Osteocyte (in vitro differentiated cells): ENCODE measurements at places on chromosomes 3 and 15.

DNA sequence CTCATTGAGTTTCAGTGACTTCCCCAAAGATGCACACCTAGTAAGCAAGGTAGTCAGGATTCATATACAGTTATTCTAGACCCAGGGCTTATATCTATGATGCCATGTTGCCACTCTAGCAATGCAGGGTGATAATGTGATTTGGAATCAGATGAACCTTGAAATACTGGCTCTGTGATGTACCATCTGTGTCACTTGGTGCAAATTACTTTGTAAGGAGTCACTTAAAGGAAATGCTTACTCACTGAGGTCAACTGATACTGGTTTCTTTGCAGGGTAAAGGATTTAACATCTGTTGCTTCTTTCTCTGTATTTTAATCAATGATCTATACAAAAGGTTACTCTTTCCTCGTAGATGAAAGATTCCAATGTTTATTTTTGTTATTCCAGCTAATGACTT is 10.8 kb downstream of the ASB14 start:
- no peak for DNase-seq

- DNase-seq = no peak
Observed at GRCh38 chr3:116129187-116129946, 315.9 kb downstream of the LSAMP start.

DNA sequence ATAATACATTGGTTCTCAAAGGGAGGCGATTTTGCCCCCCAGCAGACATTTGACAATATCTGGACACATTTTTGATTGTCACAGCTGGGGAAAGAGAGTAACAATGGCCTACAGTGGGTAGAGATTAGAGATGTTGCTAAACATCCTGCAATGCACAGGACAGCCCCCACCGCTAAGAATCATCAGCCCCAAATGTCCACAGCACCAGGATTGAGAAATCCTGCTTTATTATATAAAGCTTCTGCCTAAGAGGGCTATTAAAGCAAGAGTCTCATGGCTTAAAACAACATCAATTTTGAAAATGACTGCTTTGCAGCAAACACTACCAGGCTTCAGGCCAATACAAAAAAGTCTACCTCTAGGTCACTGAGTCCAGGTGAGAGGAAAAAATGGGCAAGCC is 68.2 kb downstream of the NTRK3 start:
- DNase-seq = no peak

- DNase-seq = no peak
Observed at GRCh38 chr15:36951731-36952247, 148.6 kb downstream of the MEIS2 start.

DNA sequence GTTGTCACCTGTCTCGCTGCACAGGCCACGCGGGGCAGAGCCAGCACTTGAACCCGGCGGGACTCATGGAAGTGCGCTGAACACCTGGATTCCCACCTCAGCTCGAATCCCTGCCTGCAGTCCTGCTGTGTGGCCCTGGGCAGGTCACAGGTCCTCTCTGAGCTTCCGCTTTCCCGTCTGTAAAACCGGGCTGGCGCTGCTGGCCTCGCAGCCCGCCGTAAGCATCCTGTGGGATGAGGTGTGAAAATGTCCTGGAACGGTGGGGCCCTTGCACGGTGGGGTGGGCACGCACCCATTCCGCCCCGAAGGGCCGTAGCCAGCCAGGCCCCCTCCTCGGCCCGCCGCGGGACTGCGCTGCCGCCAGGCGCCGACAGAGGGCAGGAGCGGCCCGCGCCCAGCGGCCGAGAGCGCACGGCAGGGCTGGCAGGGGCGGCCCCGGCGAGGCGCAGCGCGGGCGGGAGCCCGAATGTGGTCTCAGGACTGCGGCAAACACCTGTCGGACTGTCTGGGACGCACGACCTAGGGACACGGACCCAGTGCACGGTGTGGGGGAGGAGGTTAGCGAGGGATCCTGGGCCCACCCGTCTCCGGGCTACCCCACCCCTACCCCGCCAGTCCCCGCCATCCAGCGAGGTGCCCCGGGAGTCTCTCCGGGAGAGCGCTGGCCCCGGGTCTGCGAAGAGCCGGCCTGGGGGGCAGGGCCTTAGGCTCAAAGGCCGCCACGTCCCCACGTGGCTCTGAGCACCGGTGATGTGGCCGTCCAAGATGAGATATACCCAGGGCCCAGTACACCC is 40.4 kb downstream of the DNAJB8 start:
- DNase-seq = no peak

- no peak for DNase-seq
Observed at GRCh38 chr15:76514282-76514681, 177.7 kb downstream of the ISL2 start.

DNA sequence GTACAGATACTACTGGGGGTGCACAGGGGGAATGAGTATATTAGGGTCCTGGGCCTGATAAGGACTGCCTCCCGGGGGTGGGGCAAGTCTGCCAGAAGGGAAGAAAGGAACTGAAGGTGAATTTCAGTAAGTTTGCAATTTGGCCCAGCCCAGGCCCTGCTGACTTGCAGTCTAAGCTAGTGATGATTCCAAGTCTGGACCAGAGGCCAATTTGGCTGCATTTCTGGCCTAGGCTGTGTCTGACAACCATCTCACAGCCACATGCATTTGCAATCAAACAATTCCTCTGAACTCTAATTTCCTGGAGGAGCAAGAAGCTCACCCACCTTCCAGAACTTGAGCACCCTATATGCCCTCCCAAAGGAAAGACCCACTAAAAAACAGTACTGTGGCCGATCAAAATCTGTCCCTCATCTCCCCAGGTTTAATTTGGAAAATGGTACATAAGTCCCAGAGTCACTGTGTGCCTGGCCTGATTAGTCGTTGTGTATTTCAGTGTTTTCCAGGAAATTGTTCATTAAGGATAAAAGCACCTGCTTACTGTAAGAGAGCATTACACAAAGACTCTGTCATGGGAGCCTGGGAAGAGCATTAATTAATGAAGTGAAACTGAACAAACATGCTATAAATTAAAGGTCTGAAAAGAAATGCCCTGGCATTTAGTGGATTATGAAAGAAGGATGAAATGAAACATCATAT is 114.5 kb downstream of the MEGF11 start:
- DNase-seq = no peak

GRCh38 chr15:64530472-64530871 is 70.1 kb downstream of the ZNF609 start:
- DNase-seq = no peak

DNA sequence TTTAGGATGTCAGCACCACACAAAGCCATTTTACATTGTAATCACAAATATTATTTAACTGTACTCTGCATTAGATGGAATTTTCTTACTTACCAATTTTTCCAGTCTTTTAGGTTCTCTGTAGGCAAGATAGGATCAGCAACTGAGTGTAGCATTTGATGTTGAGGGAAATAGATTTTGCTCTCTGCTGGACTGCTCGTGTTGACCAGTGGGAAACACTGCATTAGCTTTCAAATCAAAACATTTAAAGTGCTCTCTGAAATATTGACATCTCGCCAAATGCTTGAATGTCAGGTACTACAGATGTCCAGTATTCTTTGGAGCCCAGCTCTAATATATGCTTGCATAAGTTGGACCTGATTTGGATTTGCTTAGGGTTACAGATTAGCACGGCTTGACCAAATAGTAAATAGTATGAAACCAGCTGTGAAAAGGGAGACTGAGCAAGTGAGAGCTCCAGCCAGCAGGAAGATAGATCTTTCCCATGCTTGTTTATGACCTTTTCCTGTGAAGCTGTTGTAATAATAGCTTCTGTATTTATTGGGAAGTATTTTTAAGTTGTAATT is 29.5 kb downstream of the P2RY14 start:
- DNase-seq = no peak

DNA sequence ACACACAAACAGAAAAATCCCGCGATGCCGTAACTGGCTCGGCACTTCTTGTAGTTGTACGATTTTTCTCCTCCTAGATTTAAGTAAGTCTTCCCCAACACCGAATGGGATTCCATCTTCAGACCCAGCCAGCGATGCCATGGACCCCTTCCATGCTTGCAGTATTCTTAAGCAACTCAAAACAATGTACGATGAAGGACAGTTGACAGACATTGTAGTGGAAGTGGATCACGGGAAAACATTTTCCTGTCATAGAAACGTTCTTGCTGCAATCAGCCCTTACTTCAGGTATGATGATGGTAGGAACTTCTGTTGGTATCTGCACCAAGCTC is 763 bp downstream of the KBTBD8 start:
- no peak for DNase-seq

- DNase-seq = no peak
Observed at GRCh38 chr3:16357186-16358121, 92.4 kb downstream of the OXNAD1 start.

- DNase-seq = no peak
Observed at GRCh38 chr3:122961146-122961545, 66.4 kb downstream of the SEMA5B start.

GRCh38 chr3:107065094-107065861 is 312.0 kb upstream of the CCDC54 start:
- no peak for DNase-seq

GRCh38 chr3:120137548-120137947 is 43.3 kb upstream of the GSK3B start:
- DNase-seq = peak; percentile 23

- no peak for DNase-seq
Observed at GRCh38 chr15:72967811-72968530, 84.3 kb upstream of the NEO1 start.

- no peak for DNase-seq
Observed at GRCh38 chr3:119582178-119582577, 2.9 kb downstream of the ADPRH start.

- DNase-seq = no peak
Observed at GRCh38 chr3:58421004-58421403, 12.6 kb downstream of the PDHB start.

GRCh38 chr3:45513041-45513440 is 81.5 kb upstream of the LIMD1 start:
- no peak for DNase-seq

GRCh38 chr3:185693985-185694653 is 108.0 kb downstream of the SENP2 start:
- no peak for DNase-seq

GRCh38 chr3:114213292-114213626 is 24.1 kb downstream of the ZNF80 start:
- DNase-seq = no peak

DNA sequence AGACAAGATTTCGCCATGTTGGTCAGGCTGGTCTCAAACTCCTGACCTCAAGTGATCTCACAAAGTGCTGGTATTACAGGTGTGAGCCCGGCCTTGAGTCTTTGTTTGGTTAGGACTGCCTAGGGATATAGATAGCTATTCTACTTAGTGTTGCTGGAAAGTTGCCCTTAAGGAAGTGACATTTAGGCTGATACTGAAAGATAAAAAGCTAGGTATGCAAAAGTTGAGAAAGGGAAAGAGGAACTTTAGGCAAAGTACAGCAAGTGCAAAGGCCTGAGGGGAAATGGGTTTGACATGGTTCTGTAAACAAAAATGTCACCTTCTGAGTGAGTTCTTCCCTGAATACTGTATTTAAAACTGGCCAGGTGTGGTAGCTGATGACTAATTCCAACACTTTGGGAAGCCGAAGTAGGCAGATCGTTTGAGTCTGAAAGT is 111.5 kb downstream of the ZNF609 start:
- no peak for DNase-seq

- no peak for DNase-seq
Observed at GRCh38 chr15:35753486-35753885, 207.5 kb upstream of the DPH6 start.

GRCh38 chr3:189041482-189042090 is 130.2 kb upstream of the TPRG1 start:
- no peak for DNase-seq

- no peak for DNase-seq
Observed at GRCh38 chr3:190582667-190583066, 68.8 kb downstream of the IL1RAP start.

DNA sequence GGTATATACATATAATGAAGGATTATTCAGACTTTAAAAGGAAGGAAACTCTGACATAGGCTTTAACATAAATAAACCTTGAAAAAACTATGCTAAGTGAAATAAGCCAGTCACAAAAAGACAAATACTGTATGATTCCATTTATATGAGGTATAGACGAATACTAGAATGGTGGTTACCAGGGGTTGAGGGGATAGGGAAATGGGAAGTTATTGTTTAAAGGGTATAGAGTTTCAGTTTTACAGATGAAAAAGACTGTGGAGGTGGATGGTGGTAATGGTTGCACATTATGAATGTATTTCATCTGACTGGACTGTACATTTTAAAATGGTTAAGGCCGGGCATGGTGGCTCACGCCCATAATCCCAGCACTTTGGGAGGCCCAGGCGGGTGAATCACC is 41.7 kb downstream of the FRMD5 start:
- no peak for DNase-seq

GRCh38 chr3:149830902-149831301 is 17.9 kb downstream of the RNF13 start:
- no peak for DNase-seq

DNA sequence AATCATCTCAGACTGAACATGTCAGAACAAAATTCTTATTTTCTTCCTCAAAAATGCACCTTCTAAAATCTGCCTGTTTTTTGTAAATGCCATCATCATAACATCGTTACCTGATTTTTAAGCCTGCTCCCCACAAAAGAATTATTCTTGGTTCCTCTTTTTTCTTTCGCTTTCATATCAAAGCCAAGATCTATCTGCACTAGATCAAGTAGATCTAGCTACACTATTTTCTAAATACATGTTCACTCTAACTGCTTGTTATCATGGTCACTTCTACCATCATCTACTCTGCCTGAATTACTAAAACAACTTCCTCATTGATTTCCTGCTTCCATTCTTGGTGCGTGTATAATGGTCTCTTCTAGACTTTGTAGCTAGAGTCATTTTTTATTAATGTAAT is 217.7 kb downstream of the ARPP21 start:
- DNase-seq = no peak
